ENCODE measurements at places on chromosomes 3 and 15. TPM values are rescaled to one million over a fixed set of nuclear protein-coding genes. Genes with fewer than 3 reads are reported as not detected.
A peak's percentile ranks its signal among the peaks of the same experiment; 100 is the strongest.

CD200 gene
- total RNA-seq, result 8.4 TPM

- no peaks in the 10 kb centered on the region for H3K27me3 ChIP-seq
- H3K4me3 ChIP-seq, result no peak overlapping the region
- H3K4me1 ChIP-seq, result no peaks in the 10 kb centered on the region
- DNase-seq, result no peak
- H3K36me3 ChIP-seq, result peaks cover 11% of the 10 kb centered on the region
These were observed 202.9 kb downstream of the STT3B start for GRCh38 chr3:31735667-31736066.

DNA sequence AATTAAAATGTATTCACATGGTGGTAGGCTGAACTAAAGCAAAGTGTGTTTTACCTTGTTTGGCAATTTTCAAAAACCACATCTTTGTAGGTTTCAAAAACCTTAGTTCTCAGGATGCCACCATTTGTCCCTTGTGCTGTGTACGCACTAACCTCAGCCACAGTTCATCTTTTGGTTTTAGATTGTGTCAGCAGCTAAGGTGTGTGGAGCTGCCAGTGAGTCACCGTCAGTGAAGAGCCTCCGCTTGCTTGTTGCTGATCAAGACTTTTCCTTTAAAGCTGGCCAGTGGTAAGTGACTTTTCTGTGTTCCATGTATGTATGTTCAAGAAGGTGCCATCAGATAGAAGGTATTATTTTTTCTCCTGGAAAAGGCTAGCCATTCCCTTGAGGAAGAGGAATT is 21.1 kb downstream of the OXNAD1 start:
- no peaks in the 10 kb centered on the region for H3K36me3 ChIP-seq
- DNase-seq, result no peak
- peak overlapping the region; percentile 46 for H3K27ac ChIP-seq
- peak overlapping the region; percentile 27 for H3K4me3 ChIP-seq
- no peaks in the 10 kb centered on the region for H3K4me1 ChIP-seq

CYP1A2 gene
- total RNA-seq, result not detected

GRCh38 chr3:192207651-192208050 is 519.7 kb downstream of the FGF12 start:
- no peak overlapping the region for H3K27ac ChIP-seq
- H3K27me3 ChIP-seq, result no peaks in the 10 kb centered on the region
- no peaks in the 10 kb centered on the region for H3K4me1 ChIP-seq
- H3K36me3 ChIP-seq, result no peaks in the 10 kb centered on the region
- no peak overlapping the region for H3K4me3 ChIP-seq

DLL4 gene
- total RNA-seq, result 1.5 TPM

DNA sequence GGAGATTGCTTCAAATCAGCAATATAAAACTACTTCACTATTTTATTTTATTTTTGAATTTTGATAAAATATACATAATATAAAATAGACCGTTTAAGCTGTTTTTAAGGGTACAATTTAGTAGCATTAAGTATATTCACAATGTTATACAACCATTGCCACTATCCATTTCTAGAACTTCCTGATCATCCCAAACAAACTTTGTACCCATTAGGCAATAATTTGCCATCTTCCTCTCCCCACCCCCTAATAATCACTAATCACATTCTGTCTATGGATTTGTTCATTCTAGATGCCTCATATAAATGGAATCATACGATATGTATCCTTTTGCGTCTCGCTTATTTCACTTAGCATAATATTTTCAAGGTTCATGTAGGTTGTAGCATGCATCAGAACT is 28.9 kb downstream of the FANCD2 start:
- no peak overlapping the region for H3K4me3 ChIP-seq
- no peaks in the 10 kb centered on the region for H3K4me1 ChIP-seq
- no peaks in the 10 kb centered on the region for H3K36me3 ChIP-seq
- no peak for DNase-seq

ATP13A5 gene
- total RNA-seq, result 0.19 TPM

GREM1 gene
- total RNA-seq, result 0.30 TPM

DNA sequence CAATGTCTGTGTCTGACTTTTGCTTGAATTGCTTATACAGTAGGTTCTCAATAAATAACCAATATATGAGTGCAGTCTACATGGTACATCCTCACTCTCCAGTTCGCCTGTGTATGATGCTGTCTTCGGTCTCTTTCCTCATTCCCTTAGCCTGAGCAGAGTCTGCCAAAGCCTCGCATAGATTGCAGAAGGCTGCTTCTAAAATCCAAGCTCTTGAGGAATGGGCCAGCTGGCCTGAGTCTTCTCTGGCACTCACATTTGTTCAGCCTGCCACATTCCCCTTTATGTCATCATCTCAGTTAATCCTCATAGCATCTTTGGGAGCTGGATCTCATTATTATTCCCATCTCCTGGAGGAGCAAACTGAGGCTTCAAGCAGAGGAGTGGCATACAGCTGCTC is 27.2 kb upstream of the ADAMTS7 start:
- H3K36me3 ChIP-seq, result no peaks in the 10 kb centered on the region
- H3K4me3 ChIP-seq, result no peak overlapping the region
- DNase-seq, result no peak
- H3K27ac ChIP-seq, result no peak overlapping the region
- H3K27me3 ChIP-seq, result no peaks in the 10 kb centered on the region
- H3K4me1 ChIP-seq, result peaks cover 3% of the 10 kb centered on the region

DNA sequence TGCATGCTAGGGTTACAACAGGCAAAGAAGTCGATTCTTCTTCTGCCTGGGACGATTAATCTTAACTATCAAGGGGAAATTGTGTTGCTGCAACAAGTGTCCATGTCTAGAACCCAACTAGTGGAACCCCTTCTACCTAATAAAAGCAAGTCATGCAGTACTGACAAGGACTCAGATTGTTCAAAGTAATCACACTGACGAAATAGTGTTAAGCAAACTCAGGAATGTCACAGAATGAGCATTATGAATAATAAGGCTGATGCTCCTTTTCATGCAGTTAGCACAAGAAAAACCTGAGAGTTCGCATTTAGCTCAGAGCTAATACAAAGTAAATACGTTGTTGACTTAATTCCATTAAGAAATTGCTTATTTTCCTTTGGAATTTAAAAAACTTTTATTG is 47.5 kb upstream of the TRIM42 start:
- no peak overlapping the region for H3K4me3 ChIP-seq
- no peak for DNase-seq
- no peaks in the 10 kb centered on the region for H3K36me3 ChIP-seq
- H3K4me1 ChIP-seq, result no peaks in the 10 kb centered on the region
- no peaks in the 10 kb centered on the region for H3K27me3 ChIP-seq
- H3K27ac ChIP-seq, result no peak overlapping the region

DNA sequence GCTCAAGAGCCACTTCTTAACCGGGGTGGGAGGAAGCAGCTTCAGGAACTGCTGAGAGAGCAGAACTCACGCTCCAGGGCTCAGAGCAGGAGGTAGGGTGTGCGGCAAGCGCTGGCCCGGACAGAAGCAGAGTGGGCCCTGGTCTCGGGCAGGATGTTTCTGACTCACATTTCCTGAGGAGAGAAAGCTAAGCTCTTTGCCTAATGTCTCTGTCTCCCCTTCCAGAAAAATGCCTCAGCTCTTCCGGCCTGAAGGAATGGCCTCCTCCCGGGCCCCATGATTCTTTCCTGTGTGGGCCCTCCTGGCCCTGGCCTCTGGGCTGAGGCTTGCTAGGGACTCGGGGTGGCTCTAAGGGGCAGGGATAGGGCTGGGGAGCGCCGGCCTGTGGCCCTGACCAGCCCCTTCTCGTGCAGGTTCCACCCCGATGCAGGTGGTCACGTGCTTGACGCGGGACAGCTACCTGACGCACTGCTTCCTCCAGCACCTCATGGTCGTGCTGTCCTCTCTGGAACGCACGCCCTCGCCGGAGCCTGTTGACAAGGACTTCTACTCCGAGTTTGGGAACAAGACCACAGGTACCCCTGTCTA is 4.1 kb upstream of the STAB1 start:
- no peak for DNase-seq
- H3K36me3 ChIP-seq, result peaks cover 51% of the 10 kb centered on the region
- H3K27me3 ChIP-seq, result no peaks in the 10 kb centered on the region
- H3K4me1 ChIP-seq, result peaks cover 44% of the 10 kb centered on the region

DNA sequence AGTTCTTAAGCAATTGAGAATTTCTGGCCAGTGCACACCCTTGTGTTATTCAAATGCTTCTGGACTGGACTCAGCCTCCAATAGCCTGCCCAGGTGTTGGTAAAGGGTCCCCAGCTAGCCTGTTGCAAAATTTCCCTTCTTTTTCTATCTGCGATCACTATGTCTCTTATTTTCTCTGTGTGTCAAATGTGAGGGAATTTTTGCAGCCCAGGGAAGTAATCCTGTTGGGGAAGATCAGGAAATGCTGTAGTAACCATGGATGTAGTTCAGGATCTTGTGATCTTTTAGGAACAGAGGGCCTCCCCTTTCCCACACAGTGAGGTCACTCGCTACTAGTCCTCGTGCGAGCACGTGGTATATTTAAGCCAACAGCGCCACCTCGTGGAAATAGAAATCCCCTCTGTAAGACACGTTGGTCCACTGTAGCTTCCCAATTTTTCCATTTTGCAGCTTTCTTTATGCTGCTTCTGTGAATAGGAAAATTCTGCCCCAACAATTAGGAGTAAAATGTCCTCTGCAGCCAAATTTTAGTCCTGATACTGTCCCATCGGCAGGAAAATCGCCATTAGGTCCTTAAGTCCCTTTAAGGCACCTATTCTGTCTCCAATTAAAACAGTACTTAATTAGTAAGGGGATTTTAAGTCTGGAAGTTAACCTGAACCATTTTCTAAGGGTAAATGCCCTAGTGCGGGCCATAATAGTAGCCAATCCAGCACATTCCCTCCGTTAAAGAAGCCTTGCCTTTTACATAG is 4.0 kb upstream of the SMCO1 start:
- no peaks in the 10 kb centered on the region for H3K27me3 ChIP-seq
- no peak for DNase-seq
- no peak overlapping the region for H3K27ac ChIP-seq
- peaks cover 13% of the 10 kb centered on the region for H3K4me1 ChIP-seq
- no peaks in the 10 kb centered on the region for H3K36me3 ChIP-seq

DNA sequence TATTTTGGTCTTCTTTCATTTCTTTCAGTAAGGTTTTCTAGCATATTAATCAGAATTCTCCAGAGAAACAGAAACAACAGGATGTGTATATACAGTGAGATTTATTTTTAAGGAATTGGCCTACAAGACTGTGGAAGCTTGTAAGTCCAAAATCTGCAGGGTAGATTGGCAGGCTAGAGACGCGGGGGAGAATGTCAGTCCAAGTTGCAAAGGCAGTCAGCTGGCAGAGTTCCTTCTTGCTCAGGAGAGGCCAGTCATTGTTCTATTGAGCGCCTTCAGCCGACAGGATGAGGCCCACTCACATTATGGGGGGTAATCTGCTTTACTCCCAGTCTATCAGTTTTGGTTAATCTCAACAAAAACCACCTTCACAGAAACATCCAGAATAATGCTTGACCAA is 133.4 kb upstream of the UBE3A start:
- no peak for DNase-seq
- no peak overlapping the region for H3K27ac ChIP-seq
- no peaks in the 10 kb centered on the region for H3K4me1 ChIP-seq
- H3K27me3 ChIP-seq, result no peaks in the 10 kb centered on the region

NDUFB4 gene
- total RNA-seq, result 120 TPM

- H3K27ac ChIP-seq, result no peak overlapping the region
- no peaks in the 10 kb centered on the region for H3K36me3 ChIP-seq
- H3K4me1 ChIP-seq, result no peaks in the 10 kb centered on the region
- DNase-seq, result no peak
- H3K27me3 ChIP-seq, result no peaks in the 10 kb centered on the region
- no peak overlapping the region for H3K4me3 ChIP-seq
These were observed 10.2 kb upstream of the LINGO1 start for GRCh38 chr15:77642793-77643430.

DNA sequence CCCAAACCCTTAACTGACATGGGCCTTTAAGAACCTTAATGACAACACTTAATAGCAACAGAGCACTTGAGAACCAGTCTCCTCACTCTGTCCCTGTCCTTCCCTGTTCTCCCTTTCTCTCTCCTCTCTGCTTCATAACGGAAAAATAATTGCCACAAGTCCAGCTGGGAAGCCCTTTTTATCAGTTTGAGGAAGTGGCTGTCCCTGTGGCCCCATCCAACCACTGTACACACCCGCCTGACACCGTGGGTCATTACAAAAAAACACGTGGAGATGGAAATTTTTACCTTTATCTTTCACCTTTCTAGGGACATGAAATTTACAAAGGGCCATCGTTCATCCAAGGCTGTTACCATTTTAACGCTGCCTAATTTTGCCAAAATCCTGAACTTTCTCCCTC is 49.9 kb downstream of the PGPEP1L start:
- H3K4me1 ChIP-seq, result peaks cover 13% of the 10 kb centered on the region
- H3K27me3 ChIP-seq, result no peaks in the 10 kb centered on the region
- no peak overlapping the region for H3K4me3 ChIP-seq
- no peak overlapping the region for H3K27ac ChIP-seq
- DNase-seq, result no peak

SCG5 gene
- 1.1 TPM for total RNA-seq

DNA sequence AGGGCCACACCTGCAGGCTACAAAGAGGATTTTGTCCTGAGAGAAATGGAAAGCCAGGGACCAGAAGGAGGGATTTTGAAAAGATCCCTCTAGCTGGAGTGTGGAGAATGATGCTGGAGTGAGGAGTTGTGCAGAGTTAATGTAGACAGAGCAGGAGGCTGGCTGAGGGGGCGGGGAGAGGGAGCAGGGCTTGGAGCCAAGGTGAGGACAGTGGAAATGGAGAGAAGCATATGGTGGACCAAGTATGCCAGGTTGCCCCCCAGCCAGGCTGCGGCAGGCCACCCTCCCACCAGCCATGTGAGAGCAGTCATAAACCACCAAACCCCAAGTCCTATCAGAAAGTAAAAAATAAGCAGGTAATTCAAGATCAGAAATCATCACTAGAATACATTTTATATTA is 14.7 kb downstream of the RARRES1 start:
- no peak overlapping the region for H3K27ac ChIP-seq
- H3K4me3 ChIP-seq, result no peak overlapping the region
- no peaks in the 10 kb centered on the region for H3K27me3 ChIP-seq
- no peaks in the 10 kb centered on the region for H3K36me3 ChIP-seq
- H3K4me1 ChIP-seq, result no peaks in the 10 kb centered on the region
- no peak for DNase-seq

GRCh38 chr3:189573004-189573403 is 58.2 kb upstream of the TP63 start:
- no peaks in the 10 kb centered on the region for H3K36me3 ChIP-seq
- peaks cover 11% of the 10 kb centered on the region for H3K4me1 ChIP-seq
- H3K4me3 ChIP-seq, result no peak overlapping the region
- no peak overlapping the region for H3K27ac ChIP-seq

DNA sequence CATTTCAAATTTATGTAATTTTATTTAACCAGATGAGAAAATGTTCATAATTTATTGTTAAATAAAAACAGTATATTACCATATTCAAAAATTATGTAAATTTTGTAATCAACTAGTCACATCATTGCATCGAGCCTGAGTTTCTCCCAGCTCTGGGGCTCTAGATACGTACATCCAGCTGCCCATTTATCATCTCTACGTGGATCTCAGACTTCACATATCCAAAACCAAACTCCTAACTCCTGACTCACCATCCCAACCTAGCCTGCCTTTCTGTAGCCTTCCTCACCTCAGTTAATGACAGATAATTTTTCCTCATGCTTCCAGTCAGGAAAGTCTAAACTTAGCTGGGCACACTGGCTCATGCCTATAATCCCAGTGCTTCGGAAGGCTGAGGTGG is 194.8 kb downstream of the SSR3 start:
- H3K36me3 ChIP-seq, result no peaks in the 10 kb centered on the region
- H3K4me3 ChIP-seq, result no peak overlapping the region

PP2D1 gene
- not detected for total RNA-seq

CKMT1B gene
- 69.3 TPM for total RNA-seq

GRCh38 chr3:22297436-22297835 is 546.4 kb upstream of the ZNF385D start:
- no peak overlapping the region for H3K27ac ChIP-seq
- no peaks in the 10 kb centered on the region for H3K4me1 ChIP-seq
- DNase-seq, result no peak
- H3K27me3 ChIP-seq, result no peaks in the 10 kb centered on the region
- no peaks in the 10 kb centered on the region for H3K36me3 ChIP-seq

- H3K27ac ChIP-seq, result no peak overlapping the region
- DNase-seq, result no peak
- no peaks in the 10 kb centered on the region for H3K36me3 ChIP-seq
These were observed 7.8 kb upstream of the AHSG start for GRCh38 chr3:186605078-186605477.

All from esophagus squamous epithelium (tissue), 5 donors.